Stimulated activated CD4-positive, alpha-beta T cell treated with anti-CD3 and anti-CD28 coated beads, Interleukin-15, amount 100 ng/mL, for 1 hour (primary cell): ENCODE measurements at places on chromosomes 4 and X.

GRCh38 chrX:33970028-33970967, 161.8 kb downstream of the FAM47A start:
- DNase-seq, result no peak

- DNase-seq, result no peak
Measured at GRCh38 chr4:181562399-181562798, 680.8 kb upstream of the TENM3 start.

GRCh38 chr4:118834070-118834469, 1.9 kb downstream of the SEC24D start:
- no peak for DNase-seq

DNA sequence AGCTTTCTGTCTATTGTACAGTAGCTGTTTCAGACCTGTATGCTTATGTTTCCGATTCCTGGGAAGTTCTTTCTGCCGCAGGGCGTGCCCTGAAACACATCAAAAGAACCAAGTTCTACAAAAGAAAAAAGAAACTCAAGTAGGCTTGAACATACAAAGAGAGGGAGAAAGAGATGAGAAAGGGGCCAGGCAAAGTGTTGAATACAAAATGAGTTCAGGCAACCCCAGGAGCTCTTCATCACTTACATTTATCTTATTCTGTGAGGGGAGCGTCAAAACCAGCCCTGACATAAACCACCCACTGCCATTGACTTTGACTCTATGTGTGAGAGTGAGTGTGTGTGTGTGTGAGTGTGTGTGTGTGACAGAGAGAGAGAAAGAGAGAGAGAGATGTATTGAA, 26.5 kb upstream of the ATOH1 start:
- DNase-seq, result no peak

GRCh38 chr4:169485791-169486742, 126.3 kb downstream of the NEK1 start:
- no peak for DNase-seq

DNA sequence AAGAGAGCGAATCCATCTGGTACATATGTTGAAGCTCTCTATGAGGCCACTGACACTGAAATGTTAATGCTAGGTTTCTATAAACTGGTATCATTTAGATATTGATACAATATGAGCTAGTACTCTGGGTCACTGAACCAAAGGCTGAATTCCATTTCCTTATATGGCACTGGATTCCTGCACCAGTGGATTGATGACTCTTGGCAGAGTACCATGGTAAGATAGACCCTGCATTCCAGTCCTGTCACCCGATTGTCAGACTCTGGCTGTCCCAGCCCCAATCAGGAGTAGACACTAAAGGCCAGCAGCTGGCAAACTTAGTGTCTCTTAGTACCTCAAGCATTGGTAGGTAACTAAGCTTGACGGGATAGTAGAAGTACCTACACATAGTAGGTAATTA, 44.0 kb upstream of the EOLA2 start:
- no peak for DNase-seq

- no peak for DNase-seq
Measured at GRCh38 chr4:138953961-138954371, 61.6 kb upstream of the NOCT start.

GRCh38 chrX:75522565-75523431, at the start of gene ZDHHC15:
ZDHHC15 (minus strand) TSS chrX:75523037; CDS start chrX:75523024, 13 bp downstream.
- peak; percentile 40 for DNase-seq

DNA sequence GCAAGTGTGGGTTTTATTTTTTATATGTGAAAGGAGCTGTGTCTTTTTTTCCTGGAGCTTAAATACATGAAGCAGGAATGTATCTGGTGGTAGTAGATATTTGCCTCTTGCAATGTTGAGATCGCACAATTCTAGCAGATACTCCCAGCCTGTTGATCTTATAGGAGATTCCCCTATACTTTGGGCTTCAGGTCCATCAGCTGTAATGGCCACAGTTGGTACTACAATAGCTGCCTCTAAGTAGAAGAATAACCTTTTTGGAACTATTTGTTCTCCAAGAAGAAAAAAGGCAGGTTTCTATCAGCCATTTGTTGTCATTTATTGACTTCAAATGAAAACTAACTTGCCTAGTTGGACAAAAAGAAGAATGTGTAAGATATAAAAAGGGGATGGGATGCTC, 37.7 kb downstream of the LIMCH1 start:
- no peak for DNase-seq

DNA sequence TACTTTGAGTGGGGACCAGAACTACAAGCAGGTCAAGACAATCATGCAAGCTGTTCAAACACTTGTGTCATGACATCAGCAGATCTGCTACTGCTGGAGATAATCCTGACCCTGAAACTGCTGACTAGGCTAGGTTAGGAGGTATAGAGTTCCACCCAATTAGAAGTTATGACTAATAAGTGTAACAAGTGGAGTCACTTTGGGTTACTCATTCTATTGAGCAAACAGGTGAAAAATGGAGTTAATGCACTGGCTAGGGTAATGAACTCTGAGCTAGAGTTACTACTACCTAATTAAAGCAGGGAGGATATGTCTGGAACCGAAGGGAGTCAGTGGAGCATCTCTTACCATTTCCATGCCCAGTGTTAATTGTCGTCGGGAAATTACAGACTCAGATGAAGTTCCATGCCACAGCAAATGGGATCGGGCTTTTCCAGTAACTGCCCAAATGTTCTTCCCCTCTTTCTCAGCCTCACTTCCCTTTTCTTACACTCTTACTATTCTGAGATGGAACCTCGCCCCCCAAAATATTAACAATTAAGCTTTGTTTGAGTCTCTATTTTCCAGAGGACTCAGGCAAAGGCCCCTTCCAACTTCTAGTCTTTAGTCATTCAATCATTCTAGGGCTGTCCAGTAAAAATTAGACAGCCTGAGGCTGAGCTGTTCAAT, 19.8 kb upstream of the MANBA start:
- no peak for DNase-seq

- no peak for DNase-seq
Measured at GRCh38 chr4:129282293-129282692, 186.3 kb downstream of the C4orf33 start.

- no peak for DNase-seq
Measured at GRCh38 chrX:111375747-111376146, 36.2 kb downstream of the DCX start.

- no peak for DNase-seq
Measured at GRCh38 chr4:114997576-114998247, 115.7 kb downstream of the NDST4 start.

DNA sequence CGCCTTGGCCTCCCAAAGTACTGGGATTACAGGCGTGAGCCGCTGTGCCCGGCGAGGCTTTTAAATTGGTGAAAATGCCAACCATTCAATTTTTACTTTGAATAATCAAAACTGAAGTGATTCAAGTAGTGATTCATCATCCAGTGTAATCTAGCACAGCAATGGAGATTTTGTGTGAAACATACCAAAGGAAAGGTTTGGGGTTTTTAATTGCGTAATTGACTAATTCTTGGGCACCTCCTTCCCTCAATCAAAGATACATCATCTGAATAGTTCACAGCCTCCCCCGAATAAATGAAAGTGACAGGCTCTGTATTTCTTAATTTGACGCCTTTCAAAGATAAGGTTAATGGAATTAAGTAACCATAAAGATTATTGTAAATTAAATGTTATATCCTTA, 69.0 kb downstream of the DMD start:
- no peak for DNase-seq

DNA sequence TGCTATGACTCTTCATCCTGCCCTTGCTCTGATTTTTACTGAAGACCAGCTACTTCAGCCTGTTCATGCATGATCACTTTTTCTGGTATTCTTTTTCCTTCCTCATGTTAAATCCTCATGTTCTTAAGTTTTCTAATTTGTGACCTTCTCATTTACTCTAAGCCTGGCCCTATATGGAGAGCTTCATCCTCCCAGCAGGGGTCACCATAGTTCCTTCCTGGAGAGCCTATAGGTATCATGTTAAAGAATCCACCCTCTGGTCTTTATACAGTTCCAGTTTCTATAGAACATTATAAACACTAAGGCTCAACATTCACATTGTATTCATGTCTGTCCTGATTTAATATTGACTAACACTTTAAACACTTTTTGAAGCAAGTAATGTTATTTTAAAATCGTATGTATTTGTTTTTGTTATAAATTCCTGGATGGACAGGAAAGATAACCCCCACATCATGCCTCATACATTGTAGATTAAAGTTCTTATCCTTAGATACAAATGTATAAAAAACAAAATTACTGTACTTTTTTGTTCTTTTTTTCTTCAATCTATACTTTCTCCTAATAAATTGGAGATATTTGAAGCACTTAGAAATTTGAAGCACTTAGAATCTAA, 53.8 kb upstream of the OTUD4 start:
- no peak for DNase-seq

GRCh38 chr4:75708218-75708691, 16.1 kb upstream of the USO1 start:
- DNase-seq, result no peak

- DNase-seq, result no peak
Measured at GRCh38 chrX:122552286-122552800, 631.7 kb upstream of the GRIA3 start.
